Fibroblast of mammary gland (primary cell): ENCODE measurements at places on chromosomes 3 and 15.

DNA sequence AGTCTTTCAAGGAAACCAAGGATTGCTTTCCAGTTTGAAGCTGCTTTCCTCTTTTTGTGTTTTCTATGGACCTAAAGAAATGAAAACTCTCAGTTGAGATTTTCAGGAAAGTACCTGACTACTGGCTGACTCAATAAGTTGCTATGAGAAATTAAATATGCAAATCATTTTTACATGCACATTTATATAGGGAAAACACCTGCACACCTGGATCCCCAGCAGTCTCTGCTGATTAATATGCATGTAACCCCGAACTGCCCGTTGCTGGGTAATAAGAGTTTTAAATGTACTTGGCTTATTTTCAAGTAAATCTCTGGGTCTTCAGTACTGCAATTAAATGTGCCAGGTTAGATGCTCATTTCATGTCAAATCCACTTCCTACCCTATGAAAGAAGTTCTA is 77.2 kb downstream of the KBTBD8 start:
- DNase-seq, result no peak

GRCh38 chr3:114645392-114645791 is 351.6 kb downstream of the TIGIT start:
- no peak for DNase-seq

DNA sequence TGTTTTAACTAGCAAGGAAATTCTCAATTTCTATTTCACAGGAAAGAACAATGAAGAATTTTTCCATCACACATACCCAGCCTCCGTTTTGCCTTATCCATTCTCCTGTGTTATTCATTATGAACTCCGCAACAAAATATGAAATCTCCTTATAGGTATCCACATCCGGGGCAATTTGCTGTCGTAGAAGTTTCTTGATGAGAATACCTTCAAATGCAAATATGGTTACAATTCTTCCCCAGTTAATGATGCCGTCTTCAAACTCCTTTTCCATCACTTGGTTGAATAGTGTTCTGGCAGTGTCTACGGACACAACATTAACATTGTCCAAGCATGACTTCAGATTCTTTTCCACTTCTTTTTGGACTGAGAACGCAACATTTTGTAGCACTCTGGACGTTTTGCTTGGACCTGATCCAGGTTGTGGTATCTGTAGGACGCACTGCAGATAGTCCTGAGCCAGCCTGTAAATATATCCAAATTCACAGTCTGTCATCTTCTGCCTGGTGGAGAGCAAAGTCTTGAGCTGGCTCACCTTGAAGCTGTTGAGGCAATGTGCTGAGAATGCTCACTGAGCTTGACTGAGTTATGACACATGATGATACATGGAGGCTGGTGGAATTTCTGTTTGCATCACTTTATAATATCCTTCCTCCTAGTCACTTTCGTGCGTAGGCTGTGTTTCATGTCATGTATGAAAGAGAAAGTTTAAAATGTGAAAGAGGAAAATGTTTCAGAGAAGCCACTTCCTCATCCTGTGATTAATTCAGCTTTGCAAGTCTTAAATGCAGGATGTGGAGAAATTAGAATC is at the start of gene BCL2A1:
TSS of gene BCL2A1 (minus strand) at position 573 of the 811 bp plus-strand sequence. CDS start at position 496, 77 bp downstream.
- peak; percentile 95 for DNase-seq

DNA sequence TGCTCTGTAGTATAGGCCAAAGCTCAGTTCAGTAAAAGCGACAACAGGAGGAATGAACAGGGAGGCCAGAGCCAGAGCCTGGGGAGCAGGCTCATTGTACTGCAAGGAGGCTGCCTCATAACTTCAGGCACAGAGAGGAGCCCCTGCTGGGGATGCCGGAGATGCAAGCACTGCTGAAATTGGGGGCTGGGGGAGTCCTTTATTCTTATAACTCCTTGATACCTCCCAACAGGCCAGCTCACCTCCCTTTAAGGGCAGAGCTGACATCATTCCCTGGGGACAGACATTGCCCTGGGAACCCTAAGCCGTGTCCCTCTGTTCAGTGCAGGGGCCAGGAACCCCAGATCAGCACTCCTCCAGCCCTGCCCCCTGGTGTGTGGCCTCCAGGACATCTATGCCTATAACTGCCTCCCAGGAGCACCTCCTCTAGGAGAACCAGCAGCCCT is 83.8 kb upstream of the MRPS22 start:
- no peak for DNase-seq

- DNase-seq, result no peak
Observed at GRCh38 chr15:55281517-55282228, 7.9 kb downstream of the RAB27A start.

DNA sequence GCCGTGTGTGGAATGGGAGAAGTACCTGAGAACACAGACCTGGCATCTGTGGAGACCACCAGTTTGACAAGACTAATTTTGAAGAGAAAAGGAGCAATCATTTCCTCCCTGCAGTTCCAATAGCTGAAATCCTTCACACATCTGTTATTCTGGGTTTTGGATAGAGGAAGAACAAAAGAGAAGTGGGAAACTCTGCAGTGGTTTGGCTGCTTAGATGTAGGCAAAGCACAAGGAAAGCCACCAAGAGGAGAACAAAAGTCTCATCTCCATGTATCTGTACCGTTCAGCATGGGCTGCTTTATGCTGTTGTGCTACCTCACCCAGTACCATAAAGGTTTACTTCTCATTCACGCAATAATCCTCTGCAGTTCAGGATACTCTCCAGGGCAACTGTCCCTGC is 153.1 kb upstream of the COL8A1 start:
- no peak for DNase-seq

DNA sequence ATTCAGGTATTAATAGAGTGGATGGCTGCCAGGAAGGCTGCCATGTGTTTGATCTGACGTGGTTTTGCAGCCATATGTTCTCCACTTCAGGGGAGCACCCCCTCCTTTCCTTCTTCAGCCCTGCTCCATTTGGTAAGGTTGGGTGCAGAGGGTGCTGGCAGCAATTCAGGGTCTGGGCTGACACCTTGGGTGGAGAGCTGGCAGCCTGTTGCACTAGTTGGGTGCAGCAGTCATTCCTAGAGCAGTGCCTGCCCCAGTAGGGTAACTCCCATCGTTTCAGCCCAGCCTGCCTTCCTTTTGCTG is 1.5 kb downstream of the TYRO3 start:
- no peak for DNase-seq

DNA sequence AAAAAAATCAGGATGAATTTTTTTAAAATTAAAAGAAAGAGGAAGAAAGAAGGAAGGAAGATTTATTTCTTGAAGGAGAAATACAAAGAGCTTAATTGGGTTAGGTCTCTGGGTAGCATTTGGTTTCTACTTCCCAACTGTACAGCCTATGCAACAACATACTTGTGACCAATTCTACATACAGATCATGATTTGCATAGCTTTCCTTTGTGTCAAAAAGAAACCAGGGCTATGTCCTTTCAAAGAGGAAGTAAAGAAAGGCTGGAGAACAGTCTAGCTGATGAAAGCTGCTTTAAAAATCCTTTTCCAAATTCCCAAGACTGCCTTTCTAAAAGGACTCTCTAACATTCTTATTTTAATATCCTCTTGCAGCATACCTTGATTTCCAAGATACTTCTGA is 6.1 kb upstream of the HGD start:
- peak; percentile 28 for DNase-seq

GRCh38 chr15:101014921-101015841 is 96.0 kb downstream of the LRRK1 start:
- peak; percentile 65 for DNase-seq

- DNase-seq, result no peak
Observed at GRCh38 chr3:187919544-187919943, 174.3 kb upstream of the BCL6 start.

- peak; percentile 90 for DNase-seq
Observed at GRCh38 chr3:49813497-49814174, at the start of gene UBA7. Gene UBA7, minus strand, starts transcription at chr3:49813953. Its CDS starts 166 bp downstream, at chr3:49813787.

DNA sequence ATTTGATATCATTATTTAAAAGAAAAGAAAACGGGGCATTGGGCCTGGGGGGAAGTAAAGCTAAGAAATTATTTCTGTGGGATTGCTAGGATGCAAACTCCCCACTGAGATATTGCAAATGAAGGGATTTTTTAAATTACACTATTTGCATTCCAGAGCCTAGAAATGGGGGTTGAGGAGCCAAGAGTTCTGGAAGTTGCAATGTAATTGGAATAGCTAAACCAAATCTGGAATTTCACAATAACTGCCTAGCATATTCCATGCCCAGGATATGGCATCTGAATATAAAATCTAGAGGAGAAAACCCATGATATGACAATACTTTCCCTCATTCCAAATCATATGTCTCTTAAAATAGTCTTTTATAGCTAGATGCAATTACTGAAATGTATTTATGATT is 93.0 kb downstream of the CADM2 start:
- no peak for DNase-seq

DNA sequence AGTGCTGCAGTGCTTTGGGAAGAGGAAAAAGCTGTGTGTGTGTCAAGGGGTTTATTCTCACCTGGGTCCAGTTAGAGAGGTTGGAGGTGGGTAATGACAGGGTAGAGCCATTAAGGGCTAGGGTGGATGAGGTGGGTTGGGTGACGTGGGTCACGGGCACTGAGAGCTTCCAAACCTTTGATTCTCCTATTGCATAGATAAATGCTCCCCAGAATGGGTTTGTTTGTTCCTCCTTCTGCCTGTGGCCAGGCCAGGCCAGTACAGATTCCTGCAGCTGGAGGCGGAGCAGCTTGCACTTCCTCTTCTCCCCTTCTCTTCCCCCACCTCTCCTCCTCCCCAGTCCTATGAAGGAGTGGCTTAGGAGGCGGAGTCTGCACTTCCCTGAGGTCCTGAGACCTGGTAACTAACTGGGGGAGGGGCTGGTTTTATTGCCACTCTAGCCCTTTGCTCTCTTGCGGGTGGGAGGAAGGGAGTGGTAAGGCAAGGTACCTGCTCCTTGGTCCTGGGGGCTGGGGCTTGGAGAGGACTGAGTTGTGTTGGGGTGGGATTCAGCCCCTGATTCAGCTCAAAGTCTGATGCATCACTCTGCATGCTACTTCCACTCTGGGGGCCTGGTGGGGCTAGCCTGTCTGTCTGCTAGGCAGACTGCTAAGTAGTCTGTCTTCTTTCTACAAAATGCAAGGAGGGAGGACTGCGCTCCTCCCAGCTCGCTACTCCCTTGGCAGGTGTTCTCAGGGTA is 3.5 kb downstream of the SPINT1 start:
- DNase-seq, result no peak

- DNase-seq, result no peak
Observed at GRCh38 chr3:61505197-61505596, 56.2 kb upstream of the PTPRG start.

- DNase-seq, result no peak
Observed at GRCh38 chr15:60389261-60390077, 8.3 kb downstream of the ANXA2 start.

DNA sequence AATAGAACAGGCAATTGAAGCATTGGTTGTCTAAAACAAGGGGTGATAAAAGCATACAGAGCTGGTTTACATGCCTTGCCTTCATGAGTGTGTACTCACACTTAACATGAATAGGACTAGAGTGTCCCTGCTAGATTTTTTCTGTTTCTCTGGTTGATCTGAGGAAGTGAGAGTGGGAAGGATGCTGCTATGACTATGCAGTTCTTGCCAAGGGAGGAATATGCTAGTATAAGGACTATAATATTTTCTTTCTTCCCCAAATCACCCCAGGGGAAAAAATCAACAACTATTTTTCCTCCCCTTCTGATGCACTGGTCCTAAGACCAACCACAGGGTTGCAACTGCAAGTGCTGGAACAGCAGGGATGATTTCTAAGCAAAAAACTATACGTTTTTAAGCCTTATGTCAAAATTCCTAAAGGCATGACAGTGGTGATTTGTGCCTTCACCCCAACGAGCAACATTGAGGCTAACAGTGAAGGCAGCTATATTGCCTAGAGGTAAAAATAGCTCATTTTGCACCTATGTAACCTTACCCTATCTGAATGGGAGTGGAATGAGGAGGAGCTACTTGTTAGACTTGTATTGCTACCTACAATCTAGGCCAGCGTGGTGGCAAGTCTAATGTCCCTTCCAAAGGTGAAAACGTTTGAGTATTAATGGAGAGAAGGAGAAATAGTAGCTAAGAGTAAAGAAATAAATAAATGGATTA is 33.5 kb upstream of the USP8 start:
- no peak for DNase-seq

- peak; percentile 87 for DNase-seq
Observed at GRCh38 chr3:132549890-132550578, 47.0 kb upstream of the ACKR4 start.

DNA sequence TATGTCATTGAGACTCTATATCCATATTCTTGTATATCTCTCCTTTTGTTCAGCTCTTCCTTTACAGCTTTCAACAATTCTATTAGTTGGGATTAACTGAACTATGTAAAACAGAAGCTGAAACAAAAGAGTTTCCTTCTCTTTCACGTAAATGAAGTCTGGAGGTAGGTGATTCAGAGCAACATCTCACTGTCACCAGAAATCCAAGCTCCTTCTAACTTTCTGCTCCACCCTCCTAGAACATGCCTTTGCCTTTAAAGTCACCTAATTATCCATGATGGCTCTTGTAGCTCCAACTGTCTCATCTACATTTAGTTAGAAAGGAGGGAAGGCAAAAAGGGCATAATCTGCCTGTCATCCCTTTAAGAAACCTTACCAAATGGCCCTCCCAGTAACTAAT is 458.2 kb upstream of the MDFIC2 start:
- no peak for DNase-seq

GRCh38 chr15:25858952-25859760 is 4.0 kb downstream of the ATP10A start:
- no peak for DNase-seq

- DNase-seq, result peak; percentile 35
Observed at GRCh38 chr3:105867712-105868430, 941 bp downstream of the CBLB start.

GRCh38 chr15:39594446-39595337 is 13.8 kb downstream of the THBS1 start:
- peak; percentile 34 for DNase-seq

DNA sequence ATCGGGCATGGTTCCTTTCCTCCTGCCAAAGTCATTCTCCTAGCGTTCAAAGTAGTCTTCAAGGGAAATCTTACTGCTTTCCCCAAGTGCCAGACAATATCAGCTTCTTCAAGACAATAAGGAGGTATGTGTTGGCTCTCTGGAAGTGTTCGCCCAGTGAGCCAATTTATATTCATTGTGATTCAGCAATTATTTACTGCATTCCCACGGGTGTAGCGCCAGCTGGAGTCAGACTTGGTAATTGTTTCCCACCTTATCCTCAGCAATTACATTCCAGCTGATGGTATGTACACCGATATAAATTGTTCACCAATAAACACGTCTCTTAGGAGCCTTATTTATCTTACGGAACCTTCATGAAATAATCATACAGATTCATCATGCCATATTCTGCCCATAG is 103.6 kb upstream of the CTNNB1 start:
- DNase-seq, result no peak

GRCh38 chr15:65828585-65828984 is 36.5 kb upstream of the DENND4A start:
- no peak for DNase-seq

GRCh38 chr3:194906970-194907629 is 221.4 kb downstream of the FAM43A start:
- no peak for DNase-seq

- DNase-seq, result no peak
Observed at GRCh38 chr3:123261666-123262065, 59.9 kb downstream of the SEC22A start.

- DNase-seq, result no peak
Observed at GRCh38 chr15:31266712-31267111, 59.9 kb upstream of the KLF13 start.

GRCh38 chr3:149581681-149582370 is 76.0 kb downstream of the WWTR1 start:
- peak; percentile 95 for DNase-seq

GRCh38 chr3:71728632-71729342 is 3.6 kb upstream of the EIF4E3 start:
- DNase-seq, result no peak

GRCh38 chr3:59518283-59519055 is 468.6 kb upstream of the CFAP20DC start:
- DNase-seq, result no peak
